ENCODE measurements at places on chromosomes 4 and X.

DNA sequence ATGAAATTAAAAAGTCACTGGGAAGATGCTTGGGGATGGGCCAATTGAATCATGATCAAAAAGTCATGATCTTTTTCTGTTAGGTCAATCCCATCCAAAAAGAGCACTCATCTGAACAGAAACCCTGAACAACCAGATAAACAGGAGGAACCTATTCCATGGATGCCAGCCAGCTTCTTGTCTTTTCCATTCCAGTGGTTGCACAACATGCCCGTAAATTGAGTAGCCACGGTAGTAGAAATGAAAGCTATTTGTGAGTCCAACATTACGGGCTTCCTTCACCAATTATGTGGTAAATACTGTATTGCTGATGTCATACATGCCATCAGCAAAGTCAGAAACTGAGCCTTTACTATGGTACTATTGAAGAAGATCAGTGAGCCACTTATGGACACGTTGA is 982.4 kb upstream of the HS3ST1 start:
- no peak for DNase-seq

- DNase-seq, result no peak
Observed at GRCh38 chrX:124342174-124342867, 4.0 kb upstream of the SH2D1A start.

- DNase-seq, result no peak
Observed at GRCh38 chrX:48045410-48046311, 25.8 kb downstream of the ZNF630 start.

- DNase-seq, result no peak
Observed at GRCh38 chr4:3261411-3262207, 12.7 kb downstream of the MSANTD1 start.

- no peak for DNase-seq
Observed at GRCh38 chrX:118724365-118724764, 3.0 kb upstream of the IL13RA1 start.

DNA sequence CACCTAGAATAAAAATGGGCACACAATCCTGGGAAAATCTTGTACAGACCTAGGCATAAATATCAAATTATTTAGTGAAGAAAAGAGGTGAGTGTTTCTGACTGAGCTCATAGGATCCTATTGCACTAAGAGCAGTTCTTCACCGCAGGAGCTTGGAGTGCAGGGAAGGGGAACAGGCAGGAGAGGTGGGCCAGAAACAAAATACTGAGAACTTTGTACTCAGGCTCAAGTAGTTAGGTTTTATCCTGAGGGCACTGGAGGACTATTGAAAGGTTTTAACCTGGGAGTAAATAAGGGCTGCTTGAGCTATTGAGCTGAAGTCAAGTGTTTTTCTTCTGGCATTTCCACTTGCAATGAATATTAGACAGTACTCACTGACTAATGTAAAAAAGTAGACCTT is 12.2 kb downstream of the EPHA5 start:
- no peak for DNase-seq

GRCh38 chr4:156294577-156294976 is 340.9 kb upstream of the CTSO start:
- DNase-seq, result no peak

GRCh38 chr4:129822701-129823100 is 726.7 kb downstream of the C4orf33 start:
- DNase-seq, result no peak

GRCh38 chrX:23344238-23344903 is 9.7 kb downstream of the PTCHD1 start:
- no peak for DNase-seq

GRCh38 chr4:122658818-122659295 is 38.0 kb upstream of the IL21 start:
- DNase-seq, result no peak

GRCh38 chr4:82789025-82789776 is 9.4 kb downstream of the SCD5 start:
- DNase-seq, result no peak

GRCh38 chrX:11755724-11756123 is 2.3 kb upstream of the MSL3 start:
- no peak for DNase-seq

DNA sequence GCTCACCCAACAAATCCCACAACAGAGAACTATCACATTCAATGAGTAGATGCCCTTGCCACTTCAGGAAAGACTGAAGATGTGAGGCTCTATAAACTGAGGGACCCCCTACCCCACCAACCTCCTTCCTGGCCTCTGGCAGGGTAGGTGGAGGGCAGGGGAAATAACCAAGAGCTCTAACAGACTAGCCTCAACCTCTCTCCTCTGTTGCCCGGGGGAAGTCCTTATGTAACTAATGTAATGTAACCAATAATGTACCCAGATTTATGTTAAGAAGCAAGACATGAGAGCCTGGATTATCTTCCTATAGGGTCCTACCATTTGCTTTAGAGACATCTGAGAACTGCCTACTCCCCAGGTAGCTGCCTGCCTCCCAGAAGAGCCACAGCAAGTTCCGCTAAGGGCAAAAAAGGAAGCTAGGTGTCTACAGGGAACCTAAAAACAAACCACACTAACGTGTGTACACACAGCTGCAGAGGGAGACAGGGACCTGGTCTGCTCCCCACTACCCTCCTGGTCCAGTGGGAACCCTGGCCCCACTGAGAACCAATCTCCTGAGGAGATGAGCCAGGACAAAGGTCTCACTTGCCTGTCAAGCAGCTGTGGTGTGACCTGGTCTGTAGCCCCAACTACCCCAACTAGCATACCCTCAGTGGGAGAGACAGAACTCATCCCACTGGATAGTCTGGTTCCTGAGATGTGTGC is 17.7 kb downstream of the OTUD5 start:
- DNase-seq, result no peak

DNA sequence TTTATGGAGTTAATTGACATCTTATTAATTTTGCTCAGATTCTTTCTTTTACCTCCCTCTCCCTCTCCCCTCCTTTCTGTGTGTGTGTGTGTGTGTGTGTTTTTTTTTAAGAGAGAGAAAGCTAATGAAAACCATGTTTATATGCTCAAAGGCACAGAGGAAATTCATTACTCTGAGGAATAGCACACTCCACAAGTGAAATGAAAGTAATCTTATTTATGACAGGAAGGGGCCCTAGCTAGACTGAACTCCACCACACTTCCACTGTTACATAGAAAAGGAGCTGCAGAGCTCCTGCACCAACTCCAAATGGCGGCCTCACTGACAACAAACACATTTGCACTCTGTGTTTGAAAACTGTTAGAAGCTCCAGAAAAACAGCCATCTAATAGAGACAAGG is 150.6 kb downstream of the RASL11B start:
- DNase-seq, result no peak

GRCh38 chr4:129974730-129975129 is 878.8 kb downstream of the C4orf33 start:
- DNase-seq, result no peak

- DNase-seq, result no peak
Observed at GRCh38 chrX:70129816-70130215, 3.4 kb upstream of the IGBP1 start.

DNA sequence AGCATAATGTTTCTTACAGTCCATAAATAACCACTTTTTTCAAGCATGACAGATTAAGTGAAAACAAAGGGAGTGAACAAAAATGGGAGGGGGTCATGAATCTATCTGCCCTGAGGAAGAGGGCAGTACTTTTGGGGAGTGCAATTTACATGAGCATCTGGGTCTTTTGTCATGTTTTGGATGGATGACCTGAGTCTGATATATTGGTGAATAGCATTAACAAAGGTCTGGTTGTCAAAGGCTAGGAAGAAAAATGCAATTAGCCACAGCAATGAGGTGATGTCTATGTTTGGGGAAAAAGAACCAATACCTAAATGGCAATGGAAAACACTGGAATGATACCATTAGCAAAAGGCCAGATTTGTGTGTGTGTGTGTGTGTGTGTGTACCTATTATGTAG is 15.1 kb upstream of the MAD2L1 start:
- DNase-seq, result no peak

GRCh38 chr4:80076681-80077080 is 3.7 kb upstream of the ANTXR2 start:
- DNase-seq, result no peak

DNA sequence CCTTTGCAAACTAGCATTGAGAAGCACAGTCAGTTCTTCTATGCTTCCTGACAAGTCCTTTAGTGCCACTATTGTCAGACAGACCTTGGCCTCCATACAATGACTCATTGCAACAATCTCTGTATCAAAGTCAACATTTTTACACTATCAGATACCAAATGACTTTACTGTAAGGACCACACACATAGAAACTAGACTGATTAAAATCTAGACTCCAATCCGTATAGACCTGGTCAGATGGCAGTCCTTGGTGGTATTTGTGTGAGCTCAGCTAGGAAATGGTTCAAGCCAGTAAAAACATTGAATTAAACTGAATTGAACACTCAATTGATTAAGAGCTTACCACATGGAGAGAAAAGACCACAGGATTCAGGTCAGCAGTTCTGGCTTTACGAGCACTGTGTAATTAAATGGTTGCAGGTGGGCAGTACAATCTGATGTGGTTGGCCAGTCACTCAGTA is 549.8 kb upstream of the LCORL start:
- DNase-seq, result no peak

- DNase-seq, result no peak
Observed at GRCh38 chr4:180973894-180974293, 1269.3 kb upstream of the TENM3 start.

GRCh38 chr4:42654631-42655268 is 2.2 kb downstream of the ATP8A1 start:
- DNase-seq, result no peak

DNA sequence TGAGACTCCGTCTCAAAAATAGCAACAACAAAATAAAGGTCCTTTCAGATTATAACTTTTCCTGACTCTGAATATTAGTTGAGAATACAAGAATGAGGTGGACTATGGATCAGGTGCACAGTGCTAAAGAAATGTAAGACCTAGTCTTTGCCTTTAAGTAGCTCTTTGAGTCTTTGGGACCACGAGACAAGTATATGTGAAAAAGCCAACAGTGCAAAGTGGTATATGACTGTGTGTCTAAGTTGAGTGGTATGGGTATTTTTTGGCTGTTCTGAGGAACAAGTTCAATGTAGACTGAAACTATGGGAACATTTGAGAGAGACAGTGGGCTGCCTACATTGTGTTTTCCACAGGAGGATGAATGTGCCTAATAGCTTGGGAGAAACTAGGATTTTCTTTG is 2.8 kb downstream of the GAB1 start:
- no peak for DNase-seq

- no peak for DNase-seq
Observed at GRCh38 chrX:8288590-8288989, 117.5 kb upstream of the VCX2 start.

DNA sequence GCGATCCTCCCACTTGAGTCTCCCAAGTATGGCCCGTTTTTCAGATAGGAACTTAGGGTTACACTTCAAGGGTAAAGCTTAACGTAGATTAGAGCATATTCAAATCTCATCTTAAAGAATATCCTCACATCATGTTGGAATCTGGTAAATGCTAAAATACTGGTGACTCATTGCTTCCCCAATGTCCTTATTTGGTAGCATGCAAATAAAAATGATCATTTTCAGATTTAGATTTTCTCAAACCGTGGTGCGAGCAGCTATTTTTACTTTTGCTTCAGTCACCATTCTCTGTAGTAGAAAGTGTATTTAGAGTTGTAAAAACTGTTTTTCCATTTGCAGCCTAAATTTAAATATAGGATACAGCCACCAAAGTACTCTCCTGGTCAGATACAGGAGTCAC is 101.5 kb upstream of the MAML3 start:
- DNase-seq, result no peak

GRCh38 chr4:123972031-123972430 is 575.4 kb downstream of the SPRY1 start:
- no peak for DNase-seq

DNA sequence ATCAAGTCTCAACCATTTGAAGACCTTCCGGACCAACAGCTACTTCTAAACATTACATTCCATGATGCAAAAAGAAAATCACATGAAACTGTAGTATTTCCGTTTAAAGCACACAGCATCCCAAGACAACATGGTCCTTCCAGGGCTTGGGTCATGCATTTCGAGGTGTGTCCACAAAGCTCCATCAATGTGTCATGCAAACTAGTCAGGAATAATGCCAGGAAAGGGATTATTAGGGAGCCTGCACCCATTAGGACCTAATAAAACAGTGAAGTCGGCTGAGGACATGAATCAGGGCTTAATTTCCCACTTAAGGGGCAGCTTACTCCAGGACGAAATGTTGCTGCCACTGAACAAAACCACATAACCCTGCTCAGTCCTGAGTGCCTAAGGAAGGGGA is 177.9 kb downstream of the TSPAN5 start:
- no peak for DNase-seq

DNA sequence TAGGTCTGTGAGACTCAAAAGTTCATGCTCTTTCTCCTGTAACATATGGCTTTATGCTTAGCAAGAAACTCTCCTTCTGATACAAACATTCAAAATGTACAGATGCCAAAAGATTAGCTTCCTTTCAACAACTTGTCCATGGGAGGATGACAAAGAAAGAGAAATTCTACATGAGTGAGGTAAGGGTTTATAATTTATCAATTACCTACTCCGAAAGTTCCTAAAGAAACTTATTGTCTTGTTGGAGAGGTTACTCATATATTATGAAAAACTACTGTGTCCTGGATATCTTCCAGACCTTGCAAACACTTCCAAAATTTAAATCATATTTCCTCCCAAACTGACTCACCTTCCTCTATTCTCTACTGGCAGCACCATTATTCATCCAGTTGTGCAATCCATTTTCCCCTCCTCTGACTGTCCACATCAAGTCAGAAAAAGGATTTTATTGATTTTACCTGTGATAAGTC is 65.1 kb downstream of the ENPEP start:
- no peak for DNase-seq

- no peak for DNase-seq
Observed at GRCh38 chr4:182823576-182823975, 93.6 kb downstream of the DCTD start.

- no peak for DNase-seq
Observed at GRCh38 chr4:74675673-74676279, 118.5 kb downstream of the BTC start.

DNA sequence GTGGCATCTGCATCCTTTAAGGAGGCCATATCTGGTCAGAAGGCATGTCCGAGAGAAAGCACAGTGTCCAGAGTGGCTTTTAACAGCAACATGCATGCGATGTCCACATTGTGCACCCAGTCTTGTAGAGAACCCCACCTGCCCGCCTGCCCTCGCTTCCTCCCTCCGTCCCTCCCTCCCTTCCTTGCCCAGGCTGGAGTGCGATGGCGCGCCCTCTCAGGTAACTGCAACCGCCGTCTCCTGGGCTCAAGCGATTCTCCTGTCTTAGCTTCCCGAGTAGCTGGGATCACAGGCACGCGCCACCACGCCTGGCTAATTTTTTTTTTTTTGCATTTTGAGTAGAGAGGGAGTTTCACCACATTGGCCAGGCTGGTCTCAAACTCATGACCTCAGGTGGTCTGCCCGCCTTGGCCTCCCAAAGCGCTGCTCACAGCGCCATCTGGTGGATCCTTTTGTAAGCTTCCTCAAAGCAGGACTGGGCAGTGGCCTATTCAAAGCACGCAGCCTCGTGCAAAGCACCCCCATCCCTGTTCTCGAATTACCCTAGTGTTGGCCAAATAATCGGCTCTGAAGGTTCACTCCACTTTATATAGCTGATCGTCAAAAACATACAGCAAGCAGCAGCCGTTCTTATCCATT is 15.0 kb downstream of the BRCC3 start:
- no peak for DNase-seq

- DNase-seq, result no peak
Observed at GRCh38 chr4:129883996-129884395, 788.0 kb downstream of the C4orf33 start.

- no peak for DNase-seq
Observed at GRCh38 chrX:111124418-111124817, 28.4 kb downstream of the PAK3 start.
